ENCODE measurements at places on chromosomes 1 and 21. TPM values are rescaled to one million over a fixed set of nuclear protein-coding genes. Genes with fewer than 3 reads are reported as not detected.

MATN1 gene
- not detected for total RNA-seq

SYPL2 gene
- not detected for total RNA-seq

CLCA4 gene
- not detected for total RNA-seq

ECM1 gene
- total RNA-seq, result 0.27 TPM

PLPP3 gene
- total RNA-seq, result 17.1 TPM

MXRA8 gene
- total RNA-seq, result 0.63 TPM

CFHR3 gene
- not detected for total RNA-seq

TMEM240 gene
- total RNA-seq, result 3.1 TPM

S100A2 gene
- 1.9 TPM for total RNA-seq

YTHDF2 gene
- 75.1 TPM for total RNA-seq

MINDY1 gene
- 5.7 TPM for total RNA-seq

TDRD5 gene
- total RNA-seq, result not detected

ADORA1 gene
- total RNA-seq, result not detected

CASZ1 gene
- total RNA-seq, result 1.5 TPM

CACHD1 gene
- 1.0 TPM for total RNA-seq

MMEL1 gene
- total RNA-seq, result 1.3 TPM

DNASE2B gene
- not detected for total RNA-seq

DNALI1 gene
- 1.5 TPM for total RNA-seq

CCDC185 gene
- not detected for total RNA-seq

IGSF21 gene
- total RNA-seq, result not detected

DSTYK gene
- 10.6 TPM for total RNA-seq

PHACTR4 gene
- 7.1 TPM for total RNA-seq

Data from endothelial cell of coronary artery (primary cell).